PC-3 (cell line): ENCODE measurements at places on chromosomes 5 and 9. TPM values are rescaled to one million over a fixed set of nuclear protein-coding genes. Genes with fewer than 3 reads are reported as not detected.

DNA sequence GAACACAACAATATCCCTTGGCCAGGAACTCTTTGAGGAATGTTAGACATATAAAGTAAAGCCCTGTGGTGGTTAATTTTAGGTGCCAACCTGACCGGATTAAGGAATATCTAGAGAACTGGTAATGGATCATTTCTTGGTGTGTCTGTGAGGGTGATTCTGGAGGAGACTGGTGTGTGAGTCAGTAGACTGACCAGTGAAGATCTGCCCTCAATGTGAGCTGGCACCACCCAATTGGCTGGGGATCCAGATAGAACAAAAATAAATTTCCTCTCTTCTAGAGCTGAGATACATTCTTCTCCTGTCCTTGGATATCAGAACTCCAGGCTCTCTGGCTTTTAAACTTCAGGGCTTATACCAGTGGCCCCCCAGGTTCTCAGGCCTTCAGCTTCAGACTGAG is 56.2 kb upstream of the TNPO1 start:
- DNase-seq: peak; percentile 7

DNA sequence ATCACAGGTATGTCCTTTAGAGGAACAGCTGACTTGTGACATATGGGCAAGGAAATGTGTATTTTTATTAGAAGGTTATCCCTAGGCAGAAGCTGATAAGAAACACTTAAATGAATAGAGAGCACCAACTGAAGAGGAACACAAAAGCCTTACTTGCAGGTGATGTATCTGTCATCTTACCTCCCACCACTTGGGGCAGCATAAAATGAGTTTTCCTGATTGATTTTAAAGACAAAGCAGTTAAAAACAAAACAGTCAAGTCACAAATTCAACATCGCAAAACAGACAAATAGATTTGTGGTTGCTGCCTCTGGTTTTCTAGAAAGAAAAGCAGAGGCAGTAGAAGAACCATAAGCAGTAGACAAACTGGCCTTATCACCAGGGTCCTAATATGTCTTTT is 302.4 kb upstream of the ZNF462 start:
- DNase-seq: no peak

Gene PCA3
- total RNA-seq: not detected in 2 replicates

Gene FST
- 403 and 407 TPM in 2 replicates for total RNA-seq

- DNase-seq: no peak
Observed at GRCh38 chr5:35675392-35675791, 57.7 kb downstream of the SPEF2 start.

GRCh38 chr5:62038024-62038423 is 268.0 kb upstream of the KIF2A start:
- DNase-seq: no peak
